ENCODE measurements at places on chromosomes 7 and 10. TPM values are rescaled to one million over a fixed set of nuclear protein-coding genes. Genes with fewer than 3 reads are reported as not detected.

The SPDYE2 gene
- total RNA-seq, result not detected

DNA sequence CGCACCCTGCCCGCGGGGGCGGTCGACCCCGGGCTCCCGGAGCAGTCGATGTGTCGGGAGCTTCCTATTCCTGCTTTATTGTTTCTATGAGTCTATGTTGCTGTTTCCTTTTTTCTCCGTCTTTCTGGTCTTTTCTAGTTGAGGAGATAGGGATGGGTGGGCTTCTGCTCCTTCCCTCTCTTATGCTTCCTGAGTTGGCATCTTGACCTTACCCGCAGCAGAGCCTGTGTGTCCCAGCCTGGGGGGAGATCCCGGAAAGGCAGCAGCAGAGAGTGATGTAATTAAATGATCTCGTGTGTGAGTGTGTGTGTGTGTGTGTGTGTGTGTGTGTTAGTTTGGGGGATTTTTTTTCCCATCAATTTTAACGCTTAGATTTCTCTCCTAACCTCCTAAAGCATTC lies 486 bp upstream of the SORCS1 start:
- DNase-seq, result no peak

DNA sequence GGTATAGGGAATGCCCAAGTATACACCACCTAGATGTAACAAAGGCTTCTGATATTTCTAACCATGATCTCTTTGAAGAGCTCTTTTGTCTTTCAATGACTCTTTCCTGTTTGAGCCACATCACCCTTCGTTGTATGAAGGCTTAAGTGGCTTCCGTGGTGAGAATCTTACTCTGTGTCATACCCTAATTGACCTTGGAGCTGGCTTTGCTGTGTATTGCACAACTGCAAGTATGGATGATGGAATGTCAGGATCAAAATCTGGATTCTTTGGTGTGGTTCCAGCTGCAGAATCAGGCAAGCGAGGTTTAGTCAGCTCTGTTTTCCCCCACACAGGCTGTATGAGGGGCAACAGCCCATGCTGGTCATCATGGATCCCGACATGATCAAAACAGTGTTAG lies 16.0 kb downstream of the CYP3A43 start:
- no peak for DNase-seq

- no peak for DNase-seq
Measured at GRCh38 chr10:132615341-132616169, 78.0 kb downstream of the INPP5A start.

The SLC13A1 gene
- not detected for total RNA-seq

DNA sequence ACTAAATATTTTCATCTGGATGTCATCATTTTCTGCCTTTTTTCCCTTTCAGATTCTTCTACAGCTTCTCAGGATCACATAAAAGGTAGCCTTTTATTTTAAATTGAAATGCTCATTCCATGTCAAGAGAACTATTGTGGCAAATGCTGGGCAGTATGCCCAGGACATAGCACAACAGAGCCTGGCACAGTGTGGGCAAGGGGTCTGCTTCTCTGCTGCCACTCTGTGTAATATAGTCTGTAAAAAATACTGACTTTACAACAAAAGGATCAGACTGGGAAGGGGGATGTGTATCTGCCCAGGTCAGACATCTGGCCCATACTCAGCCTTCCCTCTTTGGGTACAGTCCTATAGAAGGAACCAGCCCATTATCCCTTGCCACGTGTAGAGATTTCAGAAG lies 62.7 kb downstream of the CUZD1 start:
- DNase-seq, result no peak

DNA sequence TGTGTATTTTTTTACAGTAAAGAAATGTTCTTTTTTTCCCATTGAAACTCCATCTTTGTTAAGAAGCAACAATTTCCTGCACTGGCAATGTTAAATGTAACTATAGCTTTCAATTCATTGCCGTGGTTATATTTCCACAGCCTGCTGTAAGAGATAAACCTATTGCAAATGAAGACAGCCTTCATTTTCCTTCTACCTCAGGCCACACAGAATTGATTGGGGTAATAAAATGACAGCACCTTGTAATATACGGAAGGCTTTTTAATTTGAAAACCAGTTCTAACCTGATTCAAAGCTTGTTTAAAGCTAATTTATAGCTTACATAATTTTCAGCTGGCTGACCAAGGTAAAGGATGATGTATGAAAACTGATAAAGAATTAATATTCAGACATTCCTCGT lies 161.9 kb downstream of the PHF14 start:
- no peak for DNase-seq

- DNase-seq, result no peak
Measured at GRCh38 chr7:55271069-55271626, 94.0 kb upstream of the LANCL2 start.

GRCh38 chr7:18320971-18321567 lies 174.5 kb upstream of the HDAC9 start:
- DNase-seq, result no peak

DNA sequence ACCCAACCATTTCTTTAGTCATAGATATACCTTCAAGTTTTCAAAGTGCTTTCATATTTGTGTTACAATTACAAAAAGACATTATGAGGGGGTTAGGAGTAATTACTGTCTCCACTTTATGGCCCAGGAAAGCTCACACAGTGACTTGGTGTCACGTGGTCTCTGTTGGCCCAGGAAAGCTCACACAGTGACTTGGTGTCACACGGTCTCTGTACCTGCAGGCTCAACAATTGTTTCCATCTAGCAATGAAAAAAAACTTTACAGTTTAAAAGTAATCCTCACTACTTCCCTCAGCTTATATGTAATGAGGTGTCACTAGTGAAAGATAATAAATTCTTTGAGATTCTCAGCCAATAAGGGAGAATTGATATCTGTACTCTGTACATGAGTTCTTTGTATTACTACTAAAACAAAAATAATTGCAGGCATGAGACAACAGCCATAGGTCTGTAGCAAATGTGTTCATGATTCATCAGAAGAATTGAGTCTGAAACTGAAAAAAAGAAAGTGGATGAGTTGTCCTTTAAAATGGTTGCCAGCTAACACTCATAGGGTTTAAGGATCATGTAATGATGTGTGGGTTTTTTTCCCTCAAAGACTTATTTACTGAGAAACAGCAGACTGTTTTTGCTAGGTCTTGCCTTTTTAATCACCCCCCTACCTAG lies 10.9 kb downstream of the OGDH start:
- no peak for DNase-seq

DNA sequence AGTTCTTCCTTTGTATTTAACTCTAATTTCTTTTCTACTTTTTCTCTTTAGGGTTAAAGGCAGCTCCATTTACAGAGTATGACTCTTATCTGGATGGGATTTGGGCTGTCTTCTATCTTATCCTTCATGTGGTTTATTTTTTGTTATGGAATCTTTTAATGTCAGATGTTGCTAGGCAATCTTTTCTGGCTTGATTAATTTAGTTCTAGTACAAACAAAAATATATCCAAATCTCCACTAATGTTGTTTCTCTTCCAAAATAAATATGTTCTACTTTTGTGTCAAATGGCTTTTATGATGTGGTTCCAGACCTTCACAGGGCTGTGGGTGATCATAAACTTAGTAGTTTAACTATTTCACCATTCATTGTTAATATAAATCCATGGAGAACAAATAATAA lies 246.9 kb downstream of the AHR start:
- no peak for DNase-seq

DNA sequence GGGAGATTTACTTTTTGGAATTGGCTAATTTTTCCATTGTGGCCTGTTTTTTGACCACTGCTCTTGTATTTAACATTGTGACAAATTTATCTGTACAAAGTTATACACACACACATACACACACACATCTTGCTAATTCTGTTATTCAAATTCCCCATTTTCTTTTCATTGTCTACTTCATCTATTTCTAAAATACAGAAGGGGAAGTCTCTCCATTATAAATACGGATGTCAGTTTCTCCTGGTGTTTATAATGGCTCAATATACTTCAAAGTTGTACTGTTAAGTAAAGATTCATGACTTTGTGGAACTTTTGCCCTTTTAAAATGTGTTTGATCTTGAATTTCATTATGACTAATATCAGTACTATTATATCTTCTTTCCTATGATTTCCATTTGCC lies 81.0 kb downstream of the CNOT4 start:
- no peak for DNase-seq

The OR9A2 gene
- total RNA-seq, result not detected

- DNase-seq, result no peak
Measured at GRCh38 chr7:24754906-24755506, 2.3 kb downstream of the GSDME start.

- DNase-seq, result no peak
Measured at GRCh38 chr7:120070201-120070600, 202.8 kb upstream of the KCND2 start.

DNA sequence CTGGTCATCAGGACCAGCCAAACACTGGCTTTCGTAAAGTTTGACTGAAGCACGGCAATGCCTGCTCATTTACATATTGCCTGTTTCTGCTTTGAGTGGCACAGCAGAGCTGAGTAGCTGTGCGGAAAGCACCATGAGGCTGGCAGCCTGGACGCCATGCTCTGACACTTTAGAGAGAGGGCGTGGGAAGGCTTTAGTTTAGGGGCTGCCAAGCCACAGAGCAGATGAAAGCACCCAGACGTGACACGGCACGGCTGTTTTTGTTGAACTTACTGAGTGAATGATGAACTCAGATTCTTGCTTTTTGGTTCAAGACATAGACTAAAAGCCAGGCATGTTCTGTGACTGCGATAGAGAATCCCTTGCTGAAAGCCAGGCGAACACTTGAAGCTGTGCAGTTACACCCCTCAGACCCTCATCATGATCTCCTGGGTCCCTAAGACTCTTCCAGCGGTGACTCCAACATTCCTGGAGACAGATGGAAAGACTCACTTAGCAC lies 182.1 kb downstream of the ZMYND11 start:
- DNase-seq, result no peak

The GBX1 gene
- total RNA-seq, result not detected

The KAT6B gene
- total RNA-seq, result 37.5 TPM

DNA sequence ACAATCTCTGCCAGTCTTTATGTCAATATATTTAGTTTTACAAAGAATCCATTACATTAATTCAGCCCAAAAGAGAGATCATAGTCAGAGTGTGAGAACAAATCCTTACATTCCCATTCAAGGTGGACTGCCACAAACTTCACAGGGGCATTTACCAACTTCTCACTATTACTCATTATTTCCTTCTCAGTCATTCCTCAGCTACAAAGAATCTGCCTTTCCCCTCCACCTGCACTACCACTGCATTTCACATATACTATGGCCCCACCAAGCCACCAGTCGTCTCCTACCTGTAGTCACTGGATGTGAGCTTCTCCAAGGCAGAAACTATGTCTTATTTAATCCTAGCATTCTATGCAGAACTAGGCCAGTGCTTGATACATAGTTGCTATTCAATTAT lies 94.3 kb downstream of the USP6NL start:
- no peak for DNase-seq

The LRMDA gene
- 16.2 TPM for total RNA-seq

DNA sequence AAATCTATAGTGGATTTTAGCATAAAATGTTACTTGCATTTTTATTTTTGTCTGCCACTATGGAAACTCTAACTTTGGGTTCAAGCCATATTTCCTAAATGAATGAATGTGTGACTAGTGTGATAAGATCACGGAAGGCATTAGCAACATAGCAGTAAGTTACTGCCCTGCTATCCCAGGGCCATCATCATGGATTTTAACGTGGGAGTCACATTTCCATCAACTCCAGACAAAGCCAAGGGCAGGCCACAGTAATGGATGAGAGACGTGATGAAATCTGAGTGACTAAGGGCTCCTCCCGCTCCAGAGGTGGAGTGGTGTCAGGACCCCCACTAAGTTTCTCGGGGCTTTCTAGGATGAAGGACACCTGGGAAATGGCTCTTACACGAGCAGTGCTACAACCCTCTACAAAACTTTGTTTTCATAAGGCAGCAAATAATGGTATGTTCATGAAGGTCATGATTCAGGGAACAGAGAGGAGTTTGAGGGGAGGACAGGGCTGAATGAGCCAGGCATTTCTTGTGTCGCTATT lies 34.3 kb downstream of the C10orf120 start:
- no peak for DNase-seq

The ACTR3C gene
- total RNA-seq, result 21.5 TPM

- no peak for DNase-seq
Measured at GRCh38 chr7:117962366-117962994, 89.2 kb upstream of the CTTNBP2 start.

GRCh38 chr7:108589199-108589598 lies 19.5 kb downstream of the DNAJB9 start:
- DNase-seq, result no peak

- DNase-seq, result no peak
Measured at GRCh38 chr10:99731306-99732032, 458 bp downstream of the COX15 start.

DNA sequence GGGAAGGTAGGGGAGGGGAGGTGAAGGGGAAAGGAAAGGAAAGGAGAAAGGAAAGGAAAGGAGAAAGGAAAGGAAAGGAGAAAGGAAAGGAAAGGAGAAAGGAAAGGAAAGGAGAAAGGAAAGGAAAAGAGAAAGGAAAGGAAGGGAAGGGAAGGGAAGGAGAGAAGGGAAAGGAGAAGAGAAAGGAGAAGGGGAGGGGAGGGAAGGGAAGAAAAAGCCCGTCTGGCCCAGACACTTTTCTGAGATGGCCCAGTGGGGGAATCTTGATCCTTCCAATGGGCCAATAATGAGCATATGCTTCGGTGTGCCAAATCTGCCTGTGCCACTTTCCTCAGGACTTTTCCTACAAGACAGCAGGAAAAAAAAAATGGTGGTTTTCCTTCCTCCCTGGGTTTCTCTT lies 64.5 kb downstream of the CH25H start:
- DNase-seq, result no peak

DNA sequence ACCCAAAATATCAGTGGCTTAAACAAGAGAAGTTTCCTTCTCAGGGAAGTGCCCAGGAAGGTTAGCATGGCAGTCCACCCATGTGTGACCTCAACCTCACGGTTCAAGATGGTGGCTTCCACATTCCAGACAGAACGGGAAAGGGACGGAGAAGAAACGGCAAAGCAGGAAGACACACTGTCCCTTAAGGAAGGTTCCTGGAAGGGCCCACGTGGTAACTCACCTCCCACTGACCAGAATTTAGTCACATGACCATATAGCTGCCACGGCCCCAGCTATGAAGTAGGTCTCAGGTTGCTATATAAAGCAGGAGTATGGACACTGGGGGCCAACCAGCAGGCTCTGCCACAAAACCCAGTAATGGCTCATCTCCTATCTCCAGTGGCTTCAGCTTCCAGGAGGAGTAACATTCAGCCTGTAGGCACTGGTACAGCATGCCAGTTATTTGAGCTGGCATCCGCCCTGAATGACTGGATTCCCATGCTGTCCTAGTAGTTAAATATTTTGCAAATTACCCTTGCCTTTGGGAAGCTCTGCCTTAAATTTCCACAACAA lies 278.5 kb upstream of the KLF14 start:
- DNase-seq, result no peak
